T-helper 17 cell (primary cell): ENCODE measurements at places on chromosomes 3 and 15.

GRCh38 chr15:69606144-69606543 is 153.5 kb downstream of the RPLP1 start:
- DNase-seq: no peak

GRCh38 chr3:158091531-158091930 is 14.7 kb downstream of the SHOX2 start:
- no peak for DNase-seq

- no peak for DNase-seq
Observed at GRCh38 chr3:112619295-112619694, 21.6 kb downstream of the CCDC80 start.

- DNase-seq: no peak
Observed at GRCh38 chr3:73563896-73564582, 60.7 kb downstream of the PDZRN3 start.
